Skin of body (tissue), 3 donors: ENCODE measurements at places on chromosomes 2 and 18.

GRCh38 chr18:75063196-75063595 lies 145.7 kb downstream of the PTGR3 start:
- no peak for DNase-seq

- DNase-seq: no peak
These were observed 3.2 kb downstream of the TMEM182 start for GRCh38 chr2:102765061-102765460.

GRCh38 chr2:127218812-127219170 lies 1.3 kb downstream of the CYP27C1 start:
- no peak for DNase-seq

DNA sequence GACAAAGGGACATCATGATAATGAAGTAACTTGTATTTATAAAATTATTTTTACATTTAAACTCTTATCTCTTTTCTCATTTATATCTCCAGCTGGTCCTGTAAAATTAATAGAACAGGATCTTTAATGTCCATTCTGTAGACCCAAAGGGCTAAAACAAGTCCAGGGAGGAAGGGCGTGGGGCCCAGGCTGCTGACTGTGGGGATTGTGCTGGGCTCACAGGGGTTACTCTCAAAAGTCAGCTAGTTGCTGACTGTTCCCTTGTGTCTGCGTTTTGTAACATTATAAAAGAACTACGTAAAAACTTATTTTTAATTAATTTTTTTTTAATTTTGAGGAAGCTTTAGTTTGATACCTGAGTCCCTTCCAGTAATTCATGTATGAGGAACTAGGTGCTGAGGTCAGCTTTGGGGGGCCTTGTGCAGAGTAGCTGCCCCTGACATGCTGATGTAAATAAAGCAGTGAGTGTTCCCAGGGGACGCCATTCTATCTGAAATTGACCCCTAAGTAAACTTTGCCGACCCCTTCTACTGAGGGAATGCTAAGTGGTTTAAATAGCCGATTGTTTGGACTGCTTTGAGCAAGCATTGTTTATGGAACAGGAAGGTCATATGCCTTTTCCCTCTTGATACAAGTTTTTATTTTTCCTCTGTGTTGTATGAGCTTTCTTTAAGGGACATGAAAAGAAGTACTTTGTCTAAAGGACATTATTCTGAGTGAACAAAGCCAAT lies 56.4 kb downstream of the MERTK start:
- DNase-seq: no peak

GRCh38 chr18:11033503-11033902 lies 115.9 kb downstream of the PIEZO2 start:
- DNase-seq: no peak

DNA sequence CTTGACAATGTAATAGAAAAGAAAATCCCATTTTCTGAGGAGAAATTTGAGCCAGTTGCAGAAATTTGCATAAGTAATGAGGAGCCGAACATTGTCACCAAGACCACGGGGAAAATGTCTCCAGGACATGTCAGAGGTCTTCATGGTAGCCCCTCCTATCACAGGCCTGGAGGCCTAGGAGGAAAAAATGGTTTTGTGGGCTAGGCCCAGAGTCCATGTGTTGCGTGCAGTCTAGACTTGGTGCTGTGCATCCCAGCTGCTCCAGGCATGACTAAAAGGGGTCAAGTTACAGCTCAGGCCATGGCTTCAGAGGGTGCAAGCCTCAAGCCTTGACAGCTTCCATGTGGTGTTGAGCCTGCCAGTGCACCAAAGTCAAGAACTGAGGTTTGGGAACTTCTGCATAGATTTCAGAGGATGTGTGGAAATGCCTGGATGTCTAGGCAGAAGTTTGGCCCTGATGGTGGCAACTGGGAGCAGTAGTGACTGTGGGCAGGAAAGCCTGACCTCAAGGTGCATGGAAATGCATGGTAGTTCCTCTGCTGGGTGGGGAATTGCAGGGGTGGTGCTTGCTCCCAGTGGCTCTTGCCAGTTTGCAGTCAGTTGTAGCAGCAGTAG lies 41.9 kb upstream of the CCDC195 start:
- DNase-seq: no peak

GRCh38 chr18:25457601-25458000 lies 105.6 kb upstream of the ZNF521 start:
- DNase-seq: peak; percentile 44

DNA sequence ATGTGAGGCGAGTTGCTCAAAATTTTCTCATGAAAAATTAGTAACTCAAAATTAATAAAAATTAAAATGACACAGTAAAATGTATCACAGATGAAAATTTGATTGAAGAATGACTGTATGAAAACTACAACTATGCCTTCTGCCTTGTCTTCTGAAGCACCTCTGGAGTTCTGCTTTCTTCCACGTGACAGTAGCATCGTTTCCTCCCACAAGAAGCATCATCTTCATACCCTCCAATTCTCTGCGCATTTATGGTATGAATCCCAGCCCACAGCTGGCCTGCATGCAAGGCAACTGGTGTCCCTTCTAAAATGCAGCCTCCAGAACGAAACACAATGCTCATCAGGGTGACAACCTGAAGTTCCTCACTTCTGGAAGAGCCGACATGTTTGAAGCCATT lies 189.9 kb downstream of the MYO1B start:
- no peak for DNase-seq
